AG08395 (cell line): ENCODE measurements at places on chromosomes 2 and 18.
A peak's percentile ranks its signal among the peaks of the same experiment; 100 is the strongest.

DNA sequence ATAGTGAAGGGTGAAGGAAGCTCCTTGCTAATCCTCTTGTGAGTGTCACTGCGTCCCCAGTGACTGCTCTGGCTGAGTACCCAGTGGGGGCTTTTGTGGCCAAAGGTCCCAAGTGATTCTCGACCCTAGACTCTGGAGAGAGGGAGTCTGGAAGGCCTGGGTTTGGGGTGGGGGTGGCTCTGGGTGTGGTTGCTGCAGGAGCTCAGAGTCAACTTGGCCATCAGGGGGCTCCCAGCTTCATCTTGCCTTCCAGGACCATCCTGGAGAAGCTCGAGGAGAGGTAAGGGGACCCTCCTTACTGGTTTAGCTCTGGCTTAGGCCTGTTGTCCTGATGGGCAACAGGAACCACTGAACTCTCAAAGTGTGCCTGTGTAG, 592 bp downstream of the PSD4 start:
- DNase-seq = no peak

GRCh38 chr2:99644419-99644787, 154.6 kb upstream of the REV1 start:
- peak; percentile 56 for DNase-seq

- DNase-seq = no peak
These were observed 3.7 kb downstream of the BCL2 start for GRCh38 chr18:63315876-63316275.

DNA sequence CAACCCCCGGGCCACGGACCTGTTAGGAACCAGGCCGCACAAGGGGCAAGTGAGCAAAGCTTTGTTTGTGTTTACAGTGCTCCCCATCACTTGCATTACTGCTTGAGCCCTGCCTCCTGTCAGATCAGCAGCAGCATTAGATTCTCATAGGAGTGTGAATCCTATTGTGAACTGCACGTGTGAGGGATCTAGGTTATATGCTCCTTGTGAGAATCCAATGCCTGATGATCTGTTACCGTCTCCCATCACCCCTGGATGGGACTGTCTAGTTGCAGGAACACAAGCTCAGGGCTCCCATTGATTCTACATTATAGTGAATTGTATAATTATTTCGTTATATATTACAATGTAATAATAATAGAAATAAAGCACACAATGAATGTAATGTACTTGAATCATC, 125.6 kb downstream of the FMNL2 start:
- no peak for DNase-seq

DNA sequence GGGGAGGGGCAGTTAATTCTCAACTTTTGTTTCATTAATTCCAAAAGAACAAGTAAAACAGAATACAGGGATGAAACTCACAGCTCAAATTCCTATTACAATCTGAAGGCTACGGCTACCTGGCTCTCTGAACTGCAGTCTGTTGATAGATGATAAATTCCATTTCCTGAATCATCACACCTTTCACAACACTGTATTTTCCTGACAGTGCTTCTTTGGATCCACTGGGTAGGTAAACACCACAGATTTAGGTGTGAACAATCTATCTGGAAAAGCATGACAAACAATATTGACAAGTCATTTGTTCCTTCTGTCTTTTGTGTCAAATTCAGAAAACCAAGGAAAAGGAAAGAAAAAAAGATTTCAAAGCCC, 843.2 kb downstream of the LRRTM4 start:
- no peak for DNase-seq

- DNase-seq = no peak
These were observed 37.9 kb downstream of the SLC38A11 start for GRCh38 chr2:164917296-164917903.

DNA sequence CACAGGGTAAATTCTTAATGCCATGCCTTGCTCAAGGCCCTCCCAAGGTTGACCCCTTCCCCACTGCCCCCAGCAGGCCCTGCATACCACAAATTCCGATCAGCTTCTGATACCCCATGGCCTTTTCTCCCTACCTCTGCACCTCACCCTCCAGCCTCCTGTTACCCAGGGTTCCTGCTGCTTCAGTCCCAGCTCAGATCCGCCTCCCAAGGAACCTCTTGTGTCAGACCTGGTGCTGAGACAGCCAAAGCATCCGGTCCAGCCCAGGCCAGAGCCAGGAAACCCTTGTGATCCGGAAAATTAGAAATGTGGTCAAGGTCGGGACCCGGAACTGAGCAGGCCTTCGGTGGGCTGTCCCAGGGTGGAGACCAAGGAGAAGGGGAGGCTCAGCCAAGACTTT, 231.3 kb downstream of the BCL2 start:
- no peak for DNase-seq

GRCh38 chr18:62876111-62876510, 160.8 kb downstream of the PHLPP1 start:
- DNase-seq = no peak

- no peak for DNase-seq
These were observed 23.5 kb downstream of the IRS1 start for GRCh38 chr2:226776104-226776503.

DNA sequence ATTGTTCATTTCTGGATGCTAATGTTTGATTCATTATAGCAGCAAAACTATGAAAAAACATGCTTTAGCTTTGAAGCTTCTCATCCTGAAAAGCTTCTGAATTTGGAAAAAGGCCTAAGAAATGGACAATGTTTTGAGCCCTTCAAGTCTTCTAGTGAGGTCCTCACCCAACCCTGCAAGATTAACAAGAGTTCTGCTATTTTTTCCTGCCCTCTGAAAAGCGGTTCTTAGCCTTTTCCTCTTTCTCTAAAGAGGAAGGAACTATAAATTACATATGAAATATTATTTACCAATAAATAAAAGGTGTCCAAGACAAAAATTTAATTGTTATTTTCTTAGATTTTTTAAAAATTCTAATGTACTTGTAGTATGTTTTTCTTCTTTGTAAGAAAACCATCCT, 19.9 kb upstream of the CDH19 start:
- DNase-seq = no peak

GRCh38 chr2:226725126-226725860, 74.3 kb downstream of the IRS1 start:
- no peak for DNase-seq

- no peak for DNase-seq
These were observed 295.6 kb upstream of the DLGAP1 start for GRCh38 chr18:4750393-4751346.

- DNase-seq = peak; percentile 74
These were observed 30.4 kb downstream of the SRSF7 start for GRCh38 chr2:38720613-38721241.
